Stimulated activated CD8-positive, alpha-beta memory T cell treated with anti-CD3 and anti-CD28 coated beads, Interleukin-4, amount 100 ng/mL, for 1 hour (primary cell): ENCODE measurements at places on chromosomes 7 and 10.
A peak's percentile ranks its signal among the peaks of the same experiment; 100 is the strongest.

DNA sequence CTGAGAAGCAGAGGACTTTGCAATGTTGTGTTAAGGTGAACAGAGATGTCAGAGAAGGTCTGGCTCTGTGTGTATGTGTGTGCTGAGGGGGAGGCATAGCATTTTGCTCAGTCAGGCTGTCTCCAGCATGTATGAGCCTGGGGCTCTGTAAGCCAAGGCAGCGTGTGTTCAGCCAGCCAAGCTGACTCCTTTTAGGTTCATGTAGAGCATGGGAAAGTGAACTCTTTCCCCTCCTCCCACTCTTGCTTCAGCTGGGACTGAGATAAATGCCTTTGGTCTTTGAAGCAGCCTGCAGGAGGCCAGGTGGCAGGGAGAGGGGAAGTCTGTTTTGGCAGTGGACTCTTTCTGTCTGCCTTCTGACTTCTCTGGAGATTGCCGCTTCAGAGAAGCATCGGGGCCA lies 3.8 kb downstream of the SFXN2 start:
- DNase-seq: no peak

- no peak for DNase-seq
Observed at GRCh38 chr7:106269254-106269961, 15.4 kb downstream of the NAMPT start.

- no peak for DNase-seq
Observed at GRCh38 chr10:119208553-119208940, 1.2 kb downstream of the GRK5 start.

DNA sequence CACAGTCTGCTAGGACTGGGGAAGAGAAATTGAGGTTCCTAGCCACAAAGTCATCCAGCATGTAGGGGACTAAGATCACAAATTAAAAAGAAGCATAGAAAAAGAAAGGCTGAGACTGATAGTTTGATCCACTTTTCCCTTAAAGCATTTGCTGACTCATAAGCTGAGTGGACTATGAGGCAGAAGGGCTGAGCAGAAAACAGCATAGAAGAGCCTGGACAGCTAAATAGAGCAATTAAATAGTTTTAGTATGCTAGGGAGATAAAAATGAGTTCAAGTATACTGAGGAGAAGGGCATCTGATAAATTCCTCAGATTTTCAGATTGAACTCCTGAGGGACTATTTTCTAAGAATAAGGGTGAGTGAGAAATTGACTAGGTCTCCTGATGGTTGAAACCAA lies 155.9 kb upstream of the EGR2 start:
- DNase-seq: no peak

GRCh38 chr10:85558533-85558932 lies 808.1 kb downstream of the GRID1 start:
- no peak for DNase-seq

DNA sequence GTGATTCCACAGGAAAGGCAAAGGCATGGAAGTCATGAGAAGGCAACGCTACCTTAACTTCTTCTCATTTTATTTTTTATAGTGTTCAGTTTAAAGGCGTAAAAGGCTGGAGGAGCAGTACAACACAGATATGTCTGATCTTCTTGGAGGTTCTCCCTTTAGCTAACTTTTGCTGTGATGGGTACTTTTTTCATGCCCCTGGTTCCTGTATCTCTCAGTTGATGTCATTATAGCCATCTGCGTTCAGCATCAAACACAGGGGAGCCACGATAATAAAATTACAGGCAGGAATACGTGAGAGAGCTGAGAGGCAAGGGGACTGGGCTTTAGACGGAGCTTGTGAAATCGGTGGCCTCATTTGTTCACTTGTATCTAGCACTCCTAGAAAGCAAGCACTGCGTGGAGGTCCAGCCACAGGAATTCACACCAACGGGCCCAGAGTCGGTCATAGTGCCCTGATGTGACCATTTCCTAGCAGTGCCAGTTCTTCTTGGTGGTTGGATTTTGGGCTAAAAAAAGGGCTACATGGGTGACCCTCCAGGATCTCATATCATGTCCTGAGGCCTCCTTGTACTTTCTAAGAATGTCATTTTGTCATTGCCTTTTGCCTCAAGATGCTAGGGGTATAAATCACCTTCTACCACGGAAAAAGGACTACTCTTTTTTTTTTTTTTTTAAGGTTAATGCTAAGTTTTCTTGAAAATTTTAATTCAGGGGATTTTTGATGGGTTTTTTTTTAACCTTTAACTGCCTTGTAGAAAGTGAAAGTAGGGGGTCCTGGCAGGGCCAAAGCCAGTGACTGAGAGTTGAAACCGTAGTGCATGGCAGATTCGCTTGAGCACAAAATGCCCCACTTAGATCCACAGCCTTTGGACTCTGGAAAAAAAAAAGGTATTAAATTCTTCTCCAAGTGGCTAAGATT lies 191.5 kb downstream of the CELF2 start:
- no peak for DNase-seq

GRCh38 chr10:133309720-133310398 lies 1.1 kb downstream of the ZNF511 start:
- no peak for DNase-seq

DNA sequence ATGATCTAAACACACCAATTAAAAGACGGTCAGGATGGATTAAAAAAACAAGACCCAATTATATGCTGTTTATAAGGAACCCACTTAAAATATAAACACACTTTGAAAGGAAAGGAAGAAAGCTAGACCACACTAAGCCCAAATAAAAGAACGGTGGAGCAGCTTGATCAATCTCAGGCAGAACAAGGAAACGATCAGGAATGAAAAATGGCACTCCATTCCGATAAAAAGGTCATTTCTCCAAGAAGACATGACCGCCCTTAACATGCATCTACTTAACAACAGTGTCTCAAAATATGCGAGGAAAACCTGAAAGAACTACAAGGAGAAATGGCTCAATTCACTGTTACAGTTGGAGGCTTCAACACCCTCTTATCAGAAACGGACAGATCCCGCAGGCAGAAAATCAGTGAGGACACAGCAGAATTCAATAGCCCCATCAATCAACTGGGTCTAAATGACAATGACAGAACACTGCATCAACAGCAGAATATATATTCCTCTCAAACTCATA lies 210.0 kb downstream of the MAD1L1 start:
- no peak for DNase-seq

- no peak for DNase-seq
Observed at GRCh38 chr7:142104550-142105527, 6.7 kb upstream of the MGAM2 start.

GRCh38 chr10:21624951-21625350 lies 90.9 kb downstream of the MLLT10 start:
- no peak for DNase-seq

DNA sequence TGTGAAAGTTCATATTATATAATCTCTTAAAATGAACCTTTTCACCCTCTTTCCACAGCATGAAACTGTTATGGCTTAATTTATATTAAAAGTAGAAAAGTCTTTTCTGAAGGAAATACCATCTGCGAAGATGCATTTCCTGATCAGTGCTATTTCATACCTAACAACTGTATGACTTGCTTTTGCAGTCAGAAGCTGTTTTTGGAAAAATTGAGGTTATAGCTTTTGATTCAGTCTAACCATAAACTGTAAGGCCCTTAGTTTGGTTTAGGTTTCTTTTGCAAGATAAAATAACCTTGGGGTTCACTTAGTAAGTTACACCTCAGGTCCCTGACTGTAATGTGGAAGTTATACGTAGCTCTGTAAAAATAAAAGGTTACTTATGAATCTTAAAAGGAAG lies 22.7 kb upstream of the PARP12 start:
- no peak for DNase-seq

DNA sequence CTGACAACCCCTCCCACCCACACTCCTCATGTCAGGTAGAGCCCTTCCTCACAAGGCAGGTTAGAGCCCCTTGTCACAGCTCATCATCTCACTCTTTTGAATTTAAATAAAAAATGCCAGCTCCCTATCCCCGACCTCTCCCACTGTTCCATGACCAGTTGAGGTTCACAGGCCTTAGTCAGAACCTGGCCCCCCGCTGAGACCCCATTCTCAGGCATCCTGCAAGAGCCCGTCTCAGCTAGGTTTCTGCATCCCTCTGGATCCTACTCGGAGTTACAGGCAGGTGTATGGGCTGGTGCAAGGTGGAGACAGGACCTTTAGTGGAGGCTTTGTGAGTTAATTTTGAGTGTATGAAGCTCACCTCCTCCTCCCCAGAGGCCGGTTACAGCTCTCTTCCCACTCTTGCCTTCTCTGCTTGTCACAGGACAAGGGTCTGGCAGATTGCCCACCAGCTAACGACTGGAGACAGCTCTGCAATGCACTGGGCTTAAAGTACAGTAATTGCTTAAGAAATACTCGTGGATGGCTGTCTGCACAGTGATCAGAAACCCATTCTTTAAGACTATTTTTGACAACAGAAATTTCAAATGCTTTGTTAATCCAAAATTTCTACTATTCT lies 394.9 kb upstream of the DPP6 start:
- DNase-seq: no peak

DNA sequence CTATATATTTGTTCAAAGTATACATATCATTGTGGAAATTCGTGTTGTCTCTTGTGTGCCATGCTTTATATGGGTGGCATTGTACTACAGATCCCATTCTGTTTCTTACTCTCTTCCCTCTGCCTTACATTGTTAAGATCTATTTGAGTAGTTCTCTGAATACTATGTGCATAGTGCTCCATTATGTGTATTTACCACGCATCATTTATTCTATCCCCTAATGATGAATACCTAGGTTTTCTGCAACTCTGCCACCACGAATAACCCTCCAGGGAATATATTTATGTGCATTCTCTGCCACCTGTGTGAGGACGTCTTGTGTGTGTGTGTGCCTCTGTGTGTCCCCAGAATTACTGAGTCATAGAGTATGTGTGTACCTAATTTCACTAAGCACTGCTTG lies 431.2 kb upstream of the C7orf33 start:
- no peak for DNase-seq

GRCh38 chr7:43625453-43625852 lies 42.5 kb downstream of the STK17A start:
- peak; percentile 36 for DNase-seq

DNA sequence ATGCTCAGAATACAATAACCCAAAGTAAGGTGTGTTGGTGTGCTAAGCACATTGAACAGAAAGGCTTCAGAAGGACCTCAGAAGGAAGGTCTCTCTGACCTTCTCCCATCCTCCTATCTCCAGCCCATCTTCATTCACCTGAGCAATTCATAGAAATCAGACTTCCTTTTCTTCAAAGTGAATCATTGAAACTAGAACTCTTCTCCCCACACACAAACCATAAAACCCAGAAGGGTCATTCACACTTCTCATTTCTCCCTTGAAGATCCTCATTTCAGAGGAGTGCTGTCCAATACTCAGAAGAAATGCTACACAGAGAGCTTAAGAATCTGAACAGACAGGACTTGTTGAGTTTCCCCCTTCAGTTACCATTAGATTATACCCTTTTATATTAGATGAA lies 89.5 kb downstream of the VWDE start:
- DNase-seq: no peak

- no peak for DNase-seq
Observed at GRCh38 chr7:15845868-15846267, 159.4 kb upstream of the MEOX2 start.

DNA sequence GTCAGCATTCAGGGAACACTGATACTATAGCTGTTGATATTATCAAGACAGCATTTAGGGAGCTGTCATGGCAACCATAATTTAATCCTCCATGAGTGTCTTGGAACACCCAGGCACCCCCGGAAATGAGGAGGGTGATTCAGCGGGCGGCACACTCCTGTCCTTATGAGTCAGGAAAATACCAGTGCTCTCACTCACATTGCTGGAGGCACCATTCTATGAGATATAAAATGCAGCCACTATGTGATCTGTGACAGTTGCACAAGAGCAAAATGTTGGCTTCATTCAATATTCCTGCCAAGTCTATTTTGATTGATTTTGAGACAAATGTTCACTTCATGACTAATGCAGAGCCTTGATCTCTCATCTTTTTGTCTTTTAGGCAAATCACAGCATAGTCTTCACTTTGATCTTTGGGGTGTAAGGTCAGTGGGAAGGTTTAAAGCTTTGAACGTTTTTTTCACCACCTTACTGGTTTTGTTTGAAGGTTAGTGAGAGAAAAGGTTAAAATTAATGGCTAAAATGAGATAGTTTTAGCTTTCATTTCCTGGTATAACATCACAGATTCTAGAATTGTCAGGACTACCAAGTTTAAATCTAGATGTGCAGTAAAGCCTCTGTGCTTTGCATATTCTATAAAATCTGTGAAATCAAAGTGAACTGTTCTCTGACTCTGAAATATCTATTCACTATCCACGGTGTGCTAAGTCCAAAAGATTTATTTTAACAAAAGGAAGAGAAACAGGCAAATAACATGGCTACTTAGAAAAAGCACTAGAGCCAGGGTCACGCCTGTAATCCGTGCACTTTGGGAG lies 12.4 kb upstream of the ARHGAP12 start:
- DNase-seq: no peak
